ENCODE measurements at places on chromosomes 6 and 20.

DNA sequence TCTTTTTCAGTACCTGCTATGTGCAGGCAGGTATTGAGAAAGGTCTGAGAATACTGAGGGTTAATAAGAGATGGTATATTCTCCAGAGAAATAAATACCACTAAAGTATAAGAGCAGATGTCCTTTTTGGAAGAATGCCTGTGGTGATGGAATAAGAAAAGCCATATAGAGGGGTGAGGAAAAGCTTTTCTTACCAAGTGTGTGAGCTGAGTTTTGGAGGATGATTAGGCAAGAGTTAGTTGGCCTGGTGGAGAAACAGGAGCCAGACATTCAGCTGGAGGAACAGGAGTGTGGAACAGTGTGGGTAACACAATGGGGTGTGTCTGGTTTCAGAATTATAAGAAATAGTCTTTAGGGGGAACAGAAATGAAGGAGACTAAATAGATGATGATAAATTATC is 19.9 kb downstream of the ZNF451 start:
- DNase-seq, result no peak

DNA sequence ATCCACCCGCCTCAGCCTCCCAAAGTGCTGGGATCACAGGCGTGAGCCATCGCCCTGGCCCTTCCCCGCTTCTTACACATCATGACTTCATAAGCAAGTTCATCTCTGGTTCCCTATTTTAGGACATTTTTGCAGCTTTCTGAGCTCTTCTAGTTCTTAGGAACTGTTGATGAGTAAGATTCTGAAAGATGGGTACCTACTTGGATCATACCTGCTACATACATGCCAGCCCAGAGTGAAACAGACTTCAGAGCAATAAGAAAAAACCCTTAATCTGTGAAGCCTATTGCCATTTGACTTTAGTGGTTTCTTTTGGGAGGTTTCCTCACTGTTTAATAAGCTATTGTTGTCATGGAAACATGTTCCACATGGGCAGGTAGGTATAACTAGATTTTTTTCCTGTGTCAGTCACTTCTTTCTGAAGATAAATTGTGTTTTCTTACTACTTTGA is 27.9 kb upstream of the TMEM217 start:
- DNase-seq, result no peak

GRCh38 chr6:154703124-154703523 is 30.1 kb upstream of the SCAF8 start:
- DNase-seq, result no peak

- DNase-seq, result no peak
Observed at GRCh38 chr6:73011945-73012344, 213.4 kb downstream of the KHDC1L start.

DNA sequence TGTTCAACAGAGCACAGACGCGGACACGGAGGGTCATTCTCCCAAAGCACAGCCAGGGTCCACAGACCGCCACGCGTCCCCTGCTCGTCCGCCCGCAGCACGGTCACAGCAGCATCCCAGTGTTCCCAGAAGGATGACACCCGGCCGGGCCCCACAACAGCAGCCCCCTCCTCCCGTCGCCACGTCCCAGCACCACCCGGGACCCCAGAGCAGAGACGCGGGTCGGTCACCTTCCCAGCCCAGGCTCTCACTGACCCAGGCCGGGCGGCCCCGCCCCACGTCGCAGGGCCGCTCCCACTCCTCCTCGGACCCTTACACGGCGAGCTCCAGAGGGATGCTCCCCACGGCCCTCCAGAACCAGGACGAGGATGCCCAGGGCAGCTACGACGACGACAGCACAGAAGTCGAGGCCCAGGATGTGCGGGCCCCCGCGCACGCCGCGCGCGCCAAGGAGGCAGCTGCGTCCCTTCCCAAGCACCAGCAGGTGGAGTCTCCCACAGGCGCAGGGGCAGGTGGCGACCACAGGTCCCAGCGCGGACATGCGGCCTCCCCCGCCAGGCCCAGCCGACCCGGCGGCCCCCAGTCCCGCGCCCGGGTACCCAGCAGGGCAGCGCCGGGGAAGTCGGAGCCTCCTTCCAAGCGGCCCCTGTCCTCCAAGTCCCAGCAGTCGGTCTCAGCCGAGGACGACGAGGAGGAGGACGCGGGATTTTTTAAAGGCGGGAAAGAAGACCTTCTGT is 64.3 kb downstream of the FNDC1 start:
- DNase-seq, result no peak

- no peak for DNase-seq
Observed at GRCh38 chr6:100877851-100878250, 3.3 kb downstream of the ASCC3 start.

GRCh38 chr6:103874575-103874974 is 985.1 kb downstream of the HACE1 start:
- no peak for DNase-seq

- no peak for DNase-seq
Observed at GRCh38 chr6:1766654-1767053, 156.9 kb downstream of the FOXC1 start.

GRCh38 chr6:28003059-28003458 is 46.0 kb downstream of the OR2B6 start:
- no peak for DNase-seq

DNA sequence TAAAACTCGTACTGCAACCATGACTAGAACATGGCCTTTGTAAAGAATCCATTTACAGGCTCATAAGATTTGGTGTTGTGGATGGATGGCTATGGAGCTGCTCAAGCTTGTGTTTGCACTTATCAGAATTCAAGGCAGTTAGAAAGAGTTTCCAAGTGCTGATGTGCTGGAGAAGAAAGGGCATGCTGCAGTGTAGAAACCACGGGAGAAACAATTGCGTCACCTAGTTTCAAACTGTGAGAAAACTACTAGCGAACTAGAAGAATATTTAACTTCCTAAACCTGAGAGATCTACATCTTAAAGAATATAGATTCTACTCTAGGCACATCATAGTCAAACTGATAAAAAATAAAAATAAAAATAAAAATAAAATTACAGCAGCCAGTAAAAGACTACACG is 116.2 kb downstream of the SGK1 start:
- DNase-seq, result no peak

DNA sequence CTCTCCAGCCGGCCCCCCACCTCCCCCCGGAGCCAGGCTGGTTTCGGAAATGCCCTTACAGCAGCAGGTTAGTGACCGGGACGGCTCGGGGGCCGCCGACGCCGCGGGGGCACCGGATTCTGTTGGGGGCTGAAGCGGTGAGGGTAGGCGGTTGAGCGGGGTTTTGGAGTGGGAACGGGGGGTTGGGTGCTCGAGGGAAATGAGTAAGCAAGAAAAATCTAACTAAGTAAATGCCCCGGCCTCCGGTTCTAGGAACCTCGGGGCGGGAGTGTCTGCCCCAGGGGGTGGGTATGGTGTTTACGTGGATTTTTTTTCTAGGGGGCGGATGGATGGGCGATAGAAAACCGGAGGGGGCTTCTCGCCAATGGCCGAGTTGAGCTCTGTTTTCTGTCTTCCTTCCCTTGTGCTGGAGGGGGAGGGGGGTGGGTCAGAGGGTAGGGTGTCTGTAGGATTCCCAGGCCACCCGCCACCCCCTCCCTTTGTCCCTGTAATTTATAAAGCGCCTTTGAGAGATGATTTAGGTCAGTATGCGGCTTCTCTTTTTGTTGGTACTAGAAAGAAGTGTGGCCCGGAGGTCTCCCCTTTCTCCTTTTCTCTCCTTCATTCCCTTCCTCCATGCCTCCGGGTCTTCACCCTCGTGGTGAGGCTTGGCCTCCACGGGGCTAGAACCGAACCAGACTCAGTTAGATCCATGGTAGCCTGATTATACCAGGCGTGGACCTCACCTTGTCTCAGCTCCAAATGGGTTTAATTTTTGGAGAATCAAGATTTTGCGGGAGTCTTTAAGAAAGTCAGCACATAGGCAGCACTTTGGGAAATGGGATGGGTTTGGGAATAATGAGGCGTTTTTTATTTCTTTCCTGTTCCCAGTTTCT is 2.3 kb downstream of the E2F3 start:
- DNase-seq, result no peak

DNA sequence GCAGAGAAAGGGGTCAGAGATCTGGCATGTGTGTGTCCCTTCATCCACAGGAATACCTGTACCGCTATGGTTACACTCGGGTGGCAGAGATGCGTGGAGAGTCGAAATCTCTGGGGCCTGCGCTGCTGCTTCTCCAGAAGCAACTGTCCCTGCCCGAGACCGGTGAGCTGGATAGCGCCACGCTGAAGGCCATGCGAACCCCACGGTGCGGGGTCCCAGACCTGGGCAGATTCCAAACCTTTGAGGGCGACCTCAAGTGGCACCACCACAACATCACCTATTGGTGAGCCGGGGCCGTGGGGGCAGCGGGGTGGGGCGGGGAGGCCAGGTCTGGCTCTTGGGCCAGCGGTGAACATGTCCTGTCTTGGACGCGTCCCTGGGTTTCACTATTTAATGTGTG is 1.1 kb downstream of the MMP9 start:
- DNase-seq, result no peak

- DNase-seq, result no peak
Observed at GRCh38 chr6:87755708-87756671, 54.0 kb upstream of the AKIRIN2 start.

GRCh38 chr6:87393026-87393622 is 14.6 kb upstream of the CFAP206 start:
- DNase-seq, result peak; percentile 40

DNA sequence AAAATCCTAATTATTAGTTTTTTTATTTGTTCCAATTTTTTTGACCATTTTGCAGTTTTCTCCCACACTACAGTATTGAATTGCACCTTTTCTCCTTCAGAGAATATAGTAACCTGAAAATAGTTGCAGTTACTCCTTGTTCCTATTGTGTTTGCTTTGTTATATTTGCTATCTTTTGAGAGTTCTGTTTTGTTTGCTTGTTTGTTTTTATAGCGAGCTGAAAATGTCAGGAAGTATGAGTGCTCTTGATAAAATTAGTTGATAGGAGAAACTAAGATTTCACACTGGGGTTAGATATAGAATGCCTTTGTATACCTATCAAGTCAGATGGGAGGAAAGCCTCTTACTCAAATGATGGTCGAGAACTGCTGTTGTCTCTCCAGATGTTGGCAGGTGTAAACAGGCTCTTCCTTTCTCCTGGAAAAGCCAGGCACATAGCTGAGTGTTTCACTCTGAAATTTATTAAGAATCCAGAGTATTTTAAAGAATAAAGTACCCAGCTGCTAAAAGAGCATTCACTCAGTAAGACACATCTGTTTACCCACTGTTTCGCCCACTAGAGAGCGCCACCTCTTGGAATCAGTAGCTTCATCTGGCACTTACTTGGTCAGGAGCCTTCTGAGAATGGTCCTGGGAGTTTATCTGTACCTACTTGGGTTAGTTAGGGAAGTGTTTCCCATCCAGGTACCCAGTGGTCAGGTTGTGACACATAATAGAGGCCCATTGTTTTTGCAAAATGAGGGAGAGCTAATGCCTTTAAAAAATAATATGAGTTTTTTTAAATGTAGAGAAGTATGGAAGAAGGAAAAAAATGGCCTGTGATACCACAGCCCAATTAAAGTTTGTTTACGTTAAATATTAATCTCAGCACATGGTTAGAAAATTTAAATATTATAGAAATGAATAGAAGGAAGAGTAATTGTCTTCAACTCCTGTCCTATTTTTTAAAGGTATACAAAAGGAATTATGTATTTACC is 11.2 kb downstream of the NT5DC1 start:
- no peak for DNase-seq

DNA sequence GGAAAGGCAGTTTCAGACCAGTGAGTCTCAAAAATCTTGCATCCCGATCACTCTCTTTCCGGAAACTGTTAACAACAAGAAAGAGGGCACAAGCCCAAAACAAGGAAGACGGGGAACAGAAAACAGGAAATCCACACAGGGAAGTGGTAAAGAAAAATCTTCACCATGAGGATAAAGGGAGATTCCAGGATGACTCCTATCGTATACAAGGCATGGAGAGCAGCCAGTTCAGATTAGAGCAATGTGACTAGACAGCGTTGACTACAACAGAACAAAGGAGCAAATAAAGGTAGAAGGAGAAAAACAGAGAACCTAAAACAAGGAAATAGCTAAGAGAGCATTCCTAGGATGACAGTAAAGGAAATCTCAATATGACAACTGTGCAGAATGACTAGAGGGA is 26.5 kb downstream of the VNN1 start:
- no peak for DNase-seq

DNA sequence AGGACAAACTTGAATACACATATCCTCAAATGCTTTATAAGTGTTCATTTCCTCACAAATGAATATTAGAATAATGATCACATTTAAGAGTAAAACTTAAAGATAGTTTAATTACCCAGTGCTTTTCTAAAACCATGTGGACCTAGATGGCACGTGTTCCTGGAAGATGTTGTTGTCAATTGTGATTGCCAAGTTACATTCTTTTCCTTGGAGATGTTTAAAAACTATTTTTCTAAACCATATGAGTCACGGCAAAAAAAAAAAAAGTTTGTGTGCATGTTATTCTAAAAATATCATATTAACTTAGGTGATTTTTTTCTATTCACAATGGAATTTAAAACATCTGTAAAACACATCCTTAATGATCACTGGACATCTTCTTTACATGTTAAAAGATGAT is 51.1 kb downstream of the RCAN2 start:
- DNase-seq, result no peak

- no peak for DNase-seq
Observed at GRCh38 chr20:21808863-21809664, 103.6 kb downstream of the PAX1 start.

GRCh38 chr20:33518071-33518470 is 28.2 kb downstream of the CBFA2T2 start:
- DNase-seq, result no peak

GRCh38 chr6:100347901-100348550 is 116.7 kb downstream of the SIM1 start:
- no peak for DNase-seq

DNA sequence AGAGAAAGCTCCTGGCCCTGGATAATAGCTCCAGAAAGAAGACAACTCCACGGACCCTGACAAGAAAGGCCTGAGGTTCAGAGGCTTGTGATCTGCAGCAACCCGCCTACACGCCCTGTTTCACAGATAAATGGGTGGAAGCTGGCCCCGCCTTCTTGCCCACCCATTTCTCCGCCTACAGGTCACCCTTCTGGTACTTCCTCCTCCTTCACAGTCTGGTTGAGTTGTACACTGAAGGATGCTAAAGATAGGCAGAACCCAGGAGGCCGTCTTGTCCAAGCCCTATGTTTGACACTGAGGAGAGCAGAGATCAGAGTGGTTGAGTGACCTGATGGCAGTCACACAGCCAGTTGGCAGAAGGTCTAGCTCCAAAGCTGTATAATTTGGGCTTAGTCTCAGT is 34.2 kb upstream of the MDGA1 start:
- no peak for DNase-seq

DNA sequence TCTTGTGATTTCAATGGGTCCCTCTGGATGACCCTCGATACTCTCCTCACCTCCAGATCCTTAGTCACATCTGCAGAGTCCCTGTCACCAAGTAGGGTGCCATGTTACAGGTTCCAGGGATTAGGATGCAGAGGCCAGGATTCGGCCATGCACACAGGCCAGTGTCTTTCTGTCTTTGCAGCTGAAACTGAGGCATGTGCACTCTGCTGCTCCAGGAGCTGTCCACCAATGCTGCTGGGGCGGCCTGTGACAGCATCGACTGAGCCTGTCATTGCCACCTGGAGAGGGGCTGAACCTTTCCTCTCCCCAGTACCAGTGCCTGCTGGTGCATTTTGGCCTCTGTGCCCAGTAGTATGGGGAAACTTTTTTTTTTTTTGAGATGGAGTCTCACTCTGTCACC is 4.4 kb upstream of the RBM38 start:
- no peak for DNase-seq
